ENCODE measurements at places on chromosomes 6 and 20.

- no peaks in the 10 kb centered on the region for H3K27me3 ChIP-seq
- peak overlapping the region; percentile 98 for H3K4me3 ChIP-seq
- no peaks in the 10 kb centered on the region for H3K4me1 ChIP-seq
These were observed 656 bp downstream of the RTEL1 start for GRCh38 chr20:63658749-63659187.

GRCh38 chr6:117448011-117448410 is 22.3 kb upstream of the ROS1 start:
- H3K4me1 ChIP-seq, result no peaks in the 10 kb centered on the region
- H3K27ac ChIP-seq, result no peak overlapping the region
- H3K27me3 ChIP-seq, result peaks cover 40% of the 10 kb centered on the region
- DNase-seq, result no peak

- no peak for DNase-seq
- H3K27me3 ChIP-seq, result no peaks in the 10 kb centered on the region
- H3K27ac ChIP-seq, result no peak overlapping the region
- H3K4me1 ChIP-seq, result no peaks in the 10 kb centered on the region
These were observed 471.8 kb upstream of the BTBD3 start for GRCh38 chr20:11445891-11446290.

DNA sequence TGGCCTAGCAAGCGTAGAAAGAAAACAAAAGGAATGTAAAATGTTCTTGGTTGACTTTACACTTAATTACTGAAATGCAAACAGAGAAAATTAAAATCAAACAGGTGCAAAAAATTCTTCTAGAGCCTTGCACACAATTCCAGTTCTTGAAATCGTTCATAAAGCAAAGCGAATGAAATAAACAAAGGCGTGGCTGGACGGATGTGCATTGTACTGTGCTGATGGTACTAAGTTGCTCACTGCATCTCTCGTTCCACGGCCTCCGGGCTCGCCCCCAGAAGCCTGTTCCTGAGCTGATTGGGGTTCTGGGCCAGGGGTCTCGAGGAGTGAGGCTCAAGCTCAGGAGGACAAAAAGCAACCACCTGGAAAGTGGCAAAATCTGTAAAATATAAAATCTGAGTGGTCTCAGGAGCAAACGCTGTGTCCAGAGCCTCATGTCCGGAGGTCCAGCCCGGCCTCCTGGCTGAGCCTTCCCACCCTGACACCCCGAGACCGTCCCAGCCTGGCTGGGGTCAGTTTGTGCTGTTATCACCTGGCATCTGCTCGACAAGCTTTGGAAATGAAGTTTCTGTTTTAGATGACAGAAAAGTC is 71.3 kb downstream of the TTLL2 start:
- no peaks in the 10 kb centered on the region for H3K4me1 ChIP-seq
- DNase-seq, result no peak
- no peak overlapping the region for H3K4me3 ChIP-seq
- H3K27me3 ChIP-seq, result no peaks in the 10 kb centered on the region
- no peak overlapping the region for H3K27ac ChIP-seq

- no peaks in the 10 kb centered on the region for H3K4me1 ChIP-seq
- DNase-seq, result no peak
- H3K4me3 ChIP-seq, result no peak overlapping the region
- no peaks in the 10 kb centered on the region for H3K36me3 ChIP-seq
These were observed 49.7 kb downstream of the PROKR2 start for GRCh38 chr20:5267092-5267491.

GRCh38 chr20:62596921-62597320 is 45.4 kb upstream of the SLCO4A1 start:
- H3K4me3 ChIP-seq, result no peak overlapping the region
- no peak for DNase-seq
- no peaks in the 10 kb centered on the region for H3K27me3 ChIP-seq
- no peaks in the 10 kb centered on the region for H3K36me3 ChIP-seq

- H3K36me3 ChIP-seq, result peaks cover 96% of the 10 kb centered on the region
- H3K4me1 ChIP-seq, result no peaks in the 10 kb centered on the region
- no peak for DNase-seq
- no peak overlapping the region for H3K4me3 ChIP-seq
- H3K27me3 ChIP-seq, result no peaks in the 10 kb centered on the region
- no peak overlapping the region for H3K27ac ChIP-seq
These were observed 10.7 kb upstream of the C20orf204 start for GRCh38 chr20:64025101-64025825.

DNA sequence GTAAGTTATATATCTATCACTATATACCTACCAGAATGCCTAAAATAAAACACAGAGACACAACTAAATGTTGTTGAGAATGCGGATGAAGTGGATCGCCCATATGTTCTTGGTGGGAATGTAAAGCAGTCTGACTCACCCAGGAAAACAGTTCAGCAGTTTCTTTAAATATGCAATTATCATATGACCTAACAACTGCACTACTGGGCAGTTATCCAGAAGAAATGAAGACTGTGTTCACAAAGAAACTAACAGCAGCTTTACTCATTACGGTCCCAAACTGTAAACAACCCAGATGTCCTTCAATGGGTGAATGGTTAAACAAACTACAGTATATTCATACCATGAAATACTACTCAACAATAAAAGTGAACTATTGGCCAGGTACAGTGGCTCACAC is 14.3 kb upstream of the ZC3H12D start:
- H3K4me1 ChIP-seq, result peaks cover 3% of the 10 kb centered on the region
- H3K27ac ChIP-seq, result no peak overlapping the region
- no peak overlapping the region for H3K4me3 ChIP-seq
- no peaks in the 10 kb centered on the region for H3K27me3 ChIP-seq
- H3K36me3 ChIP-seq, result no peaks in the 10 kb centered on the region
- no peak for DNase-seq

GRCh38 chr6:37260040-37260439 is 2.1 kb upstream of the TMEM217 start:
- H3K27ac ChIP-seq, result peak overlapping the region; percentile 96
- H3K4me3 ChIP-seq, result no peak overlapping the region
- H3K36me3 ChIP-seq, result peaks cover 2% of the 10 kb centered on the region
- no peak for DNase-seq

- H3K27me3 ChIP-seq, result no peaks in the 10 kb centered on the region
- no peak for DNase-seq
- H3K27ac ChIP-seq, result no peak overlapping the region
- no peak overlapping the region for H3K4me3 ChIP-seq
These were observed 35.5 kb downstream of the FAM8A1 start for GRCh38 chr6:17635568-17635967.

DNA sequence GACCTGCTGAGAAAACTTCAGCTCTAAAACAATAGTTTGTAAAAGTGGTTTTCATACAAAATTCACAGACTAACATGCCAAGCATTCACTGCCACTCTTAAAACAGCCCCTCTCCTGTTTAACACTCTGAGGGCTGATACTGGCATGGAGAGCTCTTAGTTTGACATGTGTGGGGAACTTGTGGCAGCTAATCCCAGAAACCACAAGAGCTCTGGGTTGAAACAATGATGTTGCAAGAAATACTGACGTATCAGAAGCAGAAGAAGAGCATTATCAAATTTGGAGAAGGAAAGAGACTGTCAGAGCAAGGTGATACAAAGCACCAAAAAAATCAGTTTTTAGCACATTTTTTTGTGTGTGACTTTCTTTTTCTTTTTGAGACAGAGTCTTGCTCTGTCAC is 5.1 kb downstream of the BEND3 start:
- no peaks in the 10 kb centered on the region for H3K27me3 ChIP-seq
- no peak overlapping the region for H3K4me3 ChIP-seq
- H3K4me1 ChIP-seq, result peaks cover 38% of the 10 kb centered on the region
- no peak overlapping the region for H3K27ac ChIP-seq
- peak; percentile 71 for DNase-seq

Measured in common myeloid progenitor, CD34-positive (primary cell).